ENCODE measurements at places on chromosomes 2 and 18.
A peak's percentile ranks its signal among the peaks of the same experiment; 100 is the strongest.

DNA sequence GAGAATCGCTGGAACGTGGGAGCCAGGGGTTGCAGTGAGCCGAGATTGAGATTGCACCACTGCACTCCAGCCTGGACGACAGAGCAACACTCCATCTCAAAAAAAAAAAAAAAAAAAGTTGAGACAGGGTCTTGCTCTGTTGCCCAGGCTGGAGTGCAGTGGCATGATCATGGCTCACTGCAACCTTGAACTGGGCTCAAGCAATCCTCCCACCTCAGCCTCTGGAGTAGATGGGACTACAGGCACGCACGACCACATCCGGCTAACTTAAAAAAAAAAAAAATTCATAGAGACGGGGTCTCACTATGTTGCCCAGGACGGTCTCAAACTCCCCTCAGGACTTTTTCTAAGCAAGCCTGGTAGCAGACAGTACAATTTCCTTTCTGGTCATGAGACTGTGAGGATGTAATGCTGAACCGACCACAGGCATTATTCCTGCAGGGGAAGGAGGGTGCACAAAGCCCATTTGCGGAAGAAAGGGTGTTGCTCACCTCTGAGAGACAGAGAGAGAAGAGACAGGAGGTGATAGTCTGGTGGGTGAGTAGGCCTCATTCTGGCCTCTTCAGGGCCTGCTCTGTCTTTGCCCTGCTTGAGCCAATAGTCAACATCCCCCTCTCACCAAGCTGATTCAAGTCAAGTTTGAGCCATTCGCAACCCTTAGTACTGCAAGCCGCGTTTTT is 205.3 kb downstream of the ZFP36L2 start:
- DNase-seq, result no peak

DNA sequence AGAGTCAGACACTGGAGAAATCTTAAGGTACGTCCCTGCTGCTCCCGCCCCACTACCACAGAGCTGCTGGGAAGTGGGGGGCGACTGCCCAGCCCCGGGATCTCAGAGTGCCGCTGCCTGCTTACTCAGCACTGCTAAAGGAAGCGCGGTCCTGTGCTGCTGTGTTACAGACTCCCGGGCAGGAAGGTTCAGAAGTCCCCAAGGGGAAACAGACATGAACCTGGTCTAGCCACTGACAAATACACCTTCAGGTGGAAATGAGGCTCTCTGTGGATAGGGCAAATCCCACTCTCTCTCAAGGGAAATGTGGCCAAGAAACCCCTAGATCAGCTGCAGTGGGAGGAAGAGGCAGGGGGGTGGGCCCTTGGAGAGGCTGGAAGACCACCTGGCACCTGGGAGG is 13.7 kb downstream of the MTERF4 start:
- no peak for DNase-seq

DNA sequence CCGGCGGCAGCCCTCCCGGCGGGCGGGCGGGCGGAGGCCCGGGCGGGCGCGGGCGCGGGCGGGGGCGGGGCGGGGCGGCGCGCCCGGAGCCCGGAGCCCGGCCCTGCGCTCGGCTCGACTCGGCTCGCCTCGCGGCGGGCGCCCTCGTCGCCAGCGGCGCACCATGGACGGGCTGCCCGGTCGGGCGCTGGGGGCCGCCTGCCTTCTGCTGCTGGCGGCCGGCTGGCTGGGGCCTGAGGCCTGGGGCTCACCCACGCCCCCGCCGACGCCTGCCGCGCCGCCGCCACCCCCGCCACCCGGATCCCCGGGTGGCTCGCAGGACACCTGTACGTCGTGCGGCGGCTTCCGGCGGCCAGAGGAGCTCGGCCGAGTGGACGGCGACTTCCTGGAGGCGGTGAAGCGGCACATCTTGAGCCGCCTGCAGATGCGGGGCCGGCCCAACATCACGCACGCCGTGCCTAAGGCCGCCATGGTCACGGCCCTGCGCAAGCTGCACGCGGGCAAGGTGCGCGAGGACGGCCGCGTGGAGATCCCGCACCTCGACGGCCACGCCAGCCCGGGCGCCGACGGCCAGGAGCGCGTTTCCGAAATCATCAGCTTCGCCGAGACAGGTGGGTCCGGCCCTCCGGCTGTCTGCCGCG is at the start of gene INHBB:
INHBB (plus strand) TSS at position 111 of the 641 bp plus-strand sequence; CDS start at position 164, 53 bp downstream.
- DNase-seq, result no peak

- no peak for DNase-seq
Measured at GRCh38 chr2:186611526-186611925, 21.7 kb downstream of the ITGAV start.

DNA sequence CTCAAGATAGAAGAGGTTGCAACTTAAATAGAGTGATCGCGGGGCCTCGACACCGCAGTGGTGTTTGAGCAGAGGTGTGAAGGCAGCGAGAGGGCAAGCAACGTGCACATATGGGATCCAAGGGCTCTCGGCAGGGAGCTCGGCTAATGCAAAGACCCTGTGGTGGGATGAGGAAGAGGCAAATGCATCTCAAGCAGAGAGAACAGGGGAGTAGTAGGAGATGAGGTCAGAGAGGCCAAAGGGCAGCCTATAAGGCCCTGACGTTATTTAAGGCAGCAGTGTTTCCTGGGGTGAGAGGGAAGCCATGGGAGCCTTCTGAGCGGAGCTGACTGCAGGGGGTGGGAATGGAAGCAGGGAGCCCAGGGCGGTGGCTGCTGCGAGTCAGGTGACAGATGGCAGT is 74.5 kb downstream of the MRPS9 start:
- no peak for DNase-seq

DNA sequence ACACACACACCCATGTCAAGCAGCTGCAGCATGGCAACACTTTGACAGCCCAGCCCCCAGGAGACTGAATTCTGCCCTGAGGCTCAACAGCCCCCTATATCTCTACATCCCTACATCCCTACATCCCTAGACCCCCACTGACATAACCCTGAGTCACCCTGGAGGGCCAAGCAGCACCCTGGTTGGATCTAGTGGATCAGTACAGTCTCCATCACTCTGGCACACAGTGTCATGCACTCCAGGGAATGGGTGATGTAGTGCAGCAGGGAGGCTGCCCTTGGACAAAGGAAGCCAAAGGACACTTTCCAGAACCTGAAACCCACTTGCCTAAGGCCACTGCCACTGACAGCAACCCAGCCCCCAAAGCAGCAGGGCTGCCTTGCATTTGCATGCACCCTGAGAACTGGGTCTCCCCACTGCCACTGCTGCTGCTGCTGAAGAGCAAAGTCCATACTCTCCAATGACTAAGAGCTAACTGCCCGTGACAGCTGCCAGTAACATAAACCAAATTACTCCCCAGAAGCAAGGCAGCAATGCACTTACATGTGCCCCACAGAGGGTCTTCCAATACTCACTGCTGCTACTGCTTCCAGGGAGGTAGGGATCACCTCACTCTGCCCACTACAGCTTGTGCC is 681.6 kb upstream of the KLHL29 start:
- DNase-seq, result no peak

- no peak for DNase-seq
Measured at GRCh38 chr18:34544930-34545329, 165.2 kb upstream of the DTNA start.

- DNase-seq, result no peak
Measured at GRCh38 chr18:76708071-76708721, 114.2 kb upstream of the ZNF236 start.

DNA sequence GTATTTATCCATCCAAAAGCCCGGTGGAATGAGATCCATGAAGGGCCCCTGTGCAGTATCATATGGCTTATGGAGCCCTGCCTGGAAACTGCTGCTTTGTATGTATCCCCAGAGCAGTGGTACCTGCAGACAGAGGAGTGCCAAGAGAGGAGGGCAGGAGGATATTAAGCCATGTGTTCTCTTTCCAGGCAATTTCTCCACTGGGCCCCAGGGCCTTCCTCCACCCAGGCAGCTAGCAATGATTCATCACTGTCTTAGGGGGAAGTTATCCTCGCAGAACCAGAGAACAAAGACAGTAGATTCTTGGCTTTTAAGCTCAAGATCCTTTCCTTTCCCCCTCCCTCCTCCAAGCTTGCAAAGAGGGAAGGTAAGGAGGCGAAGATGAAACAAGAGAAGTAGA is 98.1 kb downstream of the LRRC30 start:
- DNase-seq, result peak; percentile 5

DNA sequence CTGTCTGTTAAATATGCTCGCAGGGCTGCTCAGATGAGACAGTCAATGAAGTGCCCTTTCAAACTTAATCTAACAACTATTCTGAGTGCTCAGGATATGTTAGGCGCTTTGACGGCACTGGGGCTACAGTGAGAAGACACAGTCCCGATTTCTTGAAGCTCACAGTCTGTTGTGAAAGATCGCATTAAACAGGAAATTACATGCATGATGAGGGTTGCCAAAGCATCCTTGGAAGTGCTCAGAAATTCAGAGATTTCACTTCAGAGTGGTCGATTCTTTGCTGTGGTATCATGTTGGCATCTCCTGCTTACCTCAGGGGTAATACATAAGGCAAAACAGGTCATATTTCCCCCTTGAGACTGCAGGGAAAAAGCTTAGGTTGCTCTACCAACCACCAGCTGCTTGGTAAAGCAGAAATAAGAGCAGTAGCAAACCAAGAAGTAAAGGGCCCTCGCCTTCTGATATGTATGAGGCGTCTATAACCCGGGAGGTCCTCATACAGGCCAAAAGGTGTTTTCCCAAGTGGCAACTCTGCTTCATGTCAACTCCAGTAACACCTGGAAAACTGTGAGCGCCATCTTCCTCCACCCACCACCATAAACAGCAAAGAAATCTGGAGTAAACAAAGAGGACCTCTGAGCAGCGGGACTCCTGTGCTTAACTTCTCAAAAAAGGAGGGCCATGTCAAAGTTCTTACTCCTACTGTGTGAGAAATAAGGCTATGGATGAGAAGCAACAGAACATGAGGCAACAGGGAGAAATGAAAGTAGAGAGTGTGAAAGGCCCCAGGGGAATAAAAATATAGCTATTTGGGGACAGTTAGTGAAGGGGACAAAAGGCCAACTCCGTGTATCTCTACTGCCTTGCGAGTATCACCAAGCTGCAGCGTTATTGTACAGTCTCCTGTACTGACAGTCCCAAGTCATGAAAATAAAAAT is 79.3 kb downstream of the CLHC1 start:
- no peak for DNase-seq

DNA sequence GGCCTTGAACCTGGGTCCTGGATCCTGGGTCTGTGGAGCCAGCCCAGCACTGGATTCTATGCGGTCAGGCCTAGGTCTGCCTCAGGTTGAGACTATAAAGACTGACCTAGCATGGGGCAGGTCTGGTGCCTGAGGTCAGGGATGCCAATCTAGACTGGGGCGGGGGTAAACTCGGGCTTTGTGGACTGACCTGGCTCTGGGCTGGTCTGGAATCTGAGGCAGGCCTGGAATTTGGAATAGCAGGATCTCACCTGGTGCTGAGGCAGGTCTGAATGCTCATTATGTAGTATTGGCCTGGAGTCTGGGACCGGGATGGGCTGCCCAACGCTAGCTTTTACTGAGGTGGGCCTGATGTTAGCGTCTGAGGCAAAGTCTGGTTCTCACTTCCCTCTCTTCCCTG is 256.0 kb downstream of the KIAA1328 start:
- DNase-seq, result no peak

GRCh38 chr2:195674491-195675221 is 17.6 kb downstream of the SLC39A10 start:
- DNase-seq, result peak; percentile 64

GRCh38 chr18:22056950-22057349 is 112.4 kb upstream of the GATA6 start:
- DNase-seq, result no peak

DNA sequence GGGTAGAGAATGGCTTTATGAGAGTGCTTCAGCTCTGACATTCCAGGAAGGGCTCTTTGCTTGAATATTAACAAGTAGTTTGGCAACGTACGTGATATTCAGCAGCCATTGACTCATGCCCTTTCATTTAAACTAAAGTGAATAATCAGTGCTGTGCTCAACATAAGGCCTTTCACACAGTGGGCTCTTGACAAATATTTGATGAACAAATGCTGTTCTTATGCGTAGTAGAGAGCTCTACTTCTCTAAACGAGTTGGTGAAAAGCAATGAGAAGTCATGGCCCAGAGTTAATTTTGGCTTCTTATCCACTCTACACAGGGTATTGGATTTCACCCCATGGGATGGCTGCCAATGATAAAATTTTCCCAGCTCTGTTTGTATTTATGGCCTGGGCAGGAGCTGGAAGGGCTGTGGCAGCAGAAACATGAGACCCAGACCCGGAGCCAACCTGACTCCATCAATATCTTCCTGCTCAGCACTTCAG is 338.9 kb downstream of the CCDC85A start:
- no peak for DNase-seq

GRCh38 chr2:85605406-85606115 is 3.1 kb upstream of the TMEM150A start:
- DNase-seq, result peak; percentile 94

- no peak for DNase-seq
Measured at GRCh38 chr2:222942977-222943376, 82.1 kb downstream of the ACSL3 start.

DNA sequence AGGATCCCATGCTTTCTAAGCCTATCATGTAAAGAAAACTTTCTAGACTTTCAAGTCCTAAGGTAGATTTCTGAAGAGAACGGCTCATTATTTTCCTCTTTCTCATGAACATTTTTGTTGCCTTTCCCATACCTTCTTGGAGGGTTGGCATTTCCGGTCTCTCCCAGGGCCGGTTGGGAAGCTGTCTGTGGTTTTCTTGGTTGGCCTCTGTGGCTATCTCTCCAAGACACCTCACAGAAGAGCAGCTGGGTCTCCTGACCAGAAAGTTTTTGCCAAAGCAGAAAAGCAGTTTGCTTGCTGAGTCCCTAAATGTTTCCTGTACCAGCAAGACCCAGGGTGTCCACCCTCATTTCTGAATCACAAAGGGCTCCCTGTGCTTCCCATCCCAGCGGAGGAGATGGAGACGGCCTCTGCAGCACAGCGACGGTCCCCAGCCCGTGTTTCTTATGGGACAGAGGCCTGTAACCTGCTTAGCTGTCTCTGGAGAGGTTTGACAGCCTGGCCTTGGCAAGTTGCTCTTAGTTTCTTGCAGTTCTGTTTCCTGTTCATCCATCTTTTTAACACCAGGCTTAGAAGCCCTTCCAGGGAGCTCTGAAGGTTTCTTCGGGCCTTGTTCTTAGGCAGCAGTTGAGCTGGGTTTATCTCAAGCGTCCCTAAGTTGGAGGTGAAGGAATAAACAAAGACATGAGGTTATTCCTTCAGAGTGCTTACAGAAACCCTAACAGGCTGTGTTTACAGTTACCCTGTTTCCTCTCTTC is 39.8 kb downstream of the GREB1 start:
- DNase-seq, result no peak

- DNase-seq, result no peak
Measured at GRCh38 chr2:9145109-9145751, 61.4 kb upstream of the ASAP2 start.

DNA sequence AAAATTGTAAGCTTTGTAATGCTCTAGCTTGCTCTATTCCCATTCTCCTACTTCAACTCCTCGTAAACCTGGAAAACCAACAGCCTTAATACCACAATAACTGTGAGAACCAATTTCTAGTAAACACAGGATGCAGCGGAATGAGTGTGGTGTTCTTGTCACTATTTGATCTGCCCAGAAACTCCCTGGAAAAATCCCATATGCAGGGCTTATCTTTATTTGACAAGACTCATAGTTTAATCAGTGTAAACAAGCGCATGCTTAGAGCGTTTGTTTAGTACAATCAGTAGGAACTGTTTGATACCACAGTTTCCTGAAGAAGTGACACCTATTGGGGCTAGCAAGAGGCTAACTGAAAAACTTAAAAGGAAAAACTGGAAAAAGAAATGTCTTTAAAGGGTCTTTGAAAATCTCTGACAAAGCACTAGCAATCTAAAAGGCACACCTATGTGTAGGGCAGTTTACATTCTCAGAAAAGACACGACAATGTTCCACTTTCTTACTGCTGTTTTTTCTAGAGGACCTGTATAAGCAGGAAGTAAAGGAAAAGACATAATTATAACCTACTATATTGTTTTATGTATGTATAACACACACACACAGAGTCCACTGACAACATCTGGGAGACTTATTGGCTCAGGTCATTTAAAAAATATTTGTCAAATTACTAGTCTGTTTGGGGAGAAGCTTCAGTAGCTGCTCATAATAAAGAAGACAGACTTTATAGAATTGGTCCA is 241.4 kb upstream of the KLHL14 start:
- no peak for DNase-seq

All from brain microvascular endothelial cell (primary cell).